Brain (organoid and tissue), 16 donors: ENCODE measurements at places on chromosomes 4 and X.

DNA sequence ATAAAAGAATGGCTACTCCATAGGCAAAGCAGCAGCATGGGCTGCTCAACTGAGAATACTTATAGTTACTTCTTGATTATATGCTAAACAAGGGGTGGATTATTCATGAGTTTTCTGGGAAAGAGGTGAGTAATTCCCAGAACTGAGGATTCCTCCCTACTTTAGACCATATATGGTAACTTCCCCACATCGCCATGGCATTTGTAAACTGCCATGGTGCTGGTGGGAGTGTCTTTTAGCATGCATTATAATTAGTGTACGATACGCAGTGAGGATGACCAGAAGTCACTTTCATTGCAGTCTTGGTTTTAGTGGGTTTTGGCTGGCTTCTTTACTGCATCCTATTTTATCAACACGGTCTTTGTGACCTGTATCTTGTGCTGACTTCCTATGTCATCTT, 141.5 kb downstream of the MAGEB17 start:
- no peak for DNase-seq

DNA sequence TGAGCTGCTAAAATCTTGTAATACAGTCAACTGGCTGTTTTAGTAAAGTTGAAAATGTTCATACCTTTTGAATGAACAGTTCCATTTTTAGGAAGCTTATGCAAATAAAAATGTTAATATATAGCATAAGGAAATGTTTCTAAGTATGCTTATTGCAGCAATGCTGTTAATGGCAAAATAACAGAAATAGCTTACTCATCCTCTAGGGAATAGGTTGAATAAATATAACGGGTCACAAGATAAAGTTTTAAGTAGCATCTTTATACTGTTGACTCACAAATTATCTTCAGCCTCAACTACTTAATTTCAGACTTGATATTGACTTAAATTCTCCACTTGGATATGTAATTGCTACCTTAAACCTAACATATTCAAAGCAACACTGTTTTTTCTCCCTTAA, 27.7 kb downstream of the HERC3 start:
- DNase-seq: no peak

DNA sequence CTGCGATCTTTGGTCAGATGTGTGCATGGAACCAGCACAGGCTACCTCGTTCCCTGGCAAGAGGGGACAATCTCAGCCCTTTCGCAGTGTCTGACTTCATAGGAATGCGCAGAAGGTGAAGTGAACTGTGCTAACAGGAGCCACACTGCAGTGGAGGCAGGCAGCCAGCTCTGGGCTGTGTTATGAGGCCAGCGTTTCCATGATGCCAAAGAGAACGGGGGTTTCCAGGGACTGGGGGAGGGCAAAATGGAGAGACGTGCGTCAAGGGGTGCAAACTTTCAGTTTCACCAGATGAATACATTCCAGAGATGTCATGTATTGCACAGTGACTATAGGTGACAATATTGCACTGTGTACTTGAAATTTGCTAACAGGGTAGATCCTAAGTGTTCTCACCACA, 30.4 kb downstream of the CLDN34 start:
- DNase-seq: no peak

GRCh38 chr4:926538-926937, 5.6 kb downstream of the GAK start:
- DNase-seq: no peak

- peak; percentile 28 for DNase-seq
Observed at GRCh38 chr4:125735102-125735501, 420.3 kb downstream of the FAT4 start.

GRCh38 chrX:152876931-152877840, 20.7 kb upstream of the ZNF185 start:
- no peak for DNase-seq

DNA sequence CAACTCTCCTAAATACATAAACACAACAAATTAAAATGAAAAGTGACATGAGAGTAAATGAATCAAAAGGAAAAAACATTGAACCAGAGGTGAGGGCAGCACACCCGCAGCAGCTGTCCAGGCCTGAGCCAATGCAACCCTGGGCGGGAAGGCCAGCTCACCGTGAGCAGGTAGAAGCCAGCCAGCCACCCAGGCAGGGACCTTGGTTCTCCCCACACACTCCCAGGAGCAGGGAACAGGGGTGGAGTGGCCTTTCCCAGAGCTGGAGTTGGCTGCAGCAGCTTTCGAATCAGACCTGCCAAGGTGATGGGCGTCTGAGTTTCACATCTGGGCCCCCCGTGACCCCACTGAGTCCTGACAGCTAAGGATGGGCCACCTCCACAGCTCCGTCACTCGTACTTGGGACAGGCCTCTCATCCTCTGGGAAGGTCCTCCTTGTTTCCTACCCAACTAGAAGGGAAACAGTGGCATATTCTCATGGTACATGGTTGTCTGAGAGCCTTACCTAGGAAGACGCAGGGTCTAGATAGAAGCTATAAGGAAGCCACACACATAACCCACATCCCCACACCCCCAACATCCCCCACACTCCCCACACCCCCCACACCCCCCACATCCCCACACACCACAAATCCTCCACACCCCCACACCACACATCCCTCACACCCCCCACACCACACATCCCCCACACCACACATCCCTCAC, 172.2 kb downstream of the DCLK2 start:
- no peak for DNase-seq

- DNase-seq: no peak
Observed at GRCh38 chr4:122334828-122335227, 44.0 kb upstream of the ADAD1 start.

GRCh38 chrX:149643496-149643895, 11.9 kb upstream of the TMEM185A start:
- no peak for DNase-seq

DNA sequence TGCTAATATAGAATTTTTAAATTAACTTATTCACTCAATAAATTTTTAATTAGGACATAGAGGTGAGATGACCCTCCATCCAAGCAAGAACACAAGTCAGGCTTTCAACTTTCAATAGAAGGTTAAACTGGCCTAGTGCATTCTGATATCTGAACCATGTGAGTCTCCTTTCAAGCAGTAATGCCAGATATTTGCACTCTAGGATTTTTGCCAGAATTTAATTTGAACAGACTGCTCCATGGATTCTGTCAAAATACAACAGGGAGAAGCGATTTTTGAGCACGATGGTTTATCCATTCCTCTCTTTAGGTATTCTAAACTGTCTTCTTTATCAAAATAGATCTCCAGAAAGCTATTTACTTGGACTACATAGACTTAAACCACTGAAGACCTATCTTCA, 72.0 kb upstream of the DCLK2 start:
- peak; percentile 62 for DNase-seq

DNA sequence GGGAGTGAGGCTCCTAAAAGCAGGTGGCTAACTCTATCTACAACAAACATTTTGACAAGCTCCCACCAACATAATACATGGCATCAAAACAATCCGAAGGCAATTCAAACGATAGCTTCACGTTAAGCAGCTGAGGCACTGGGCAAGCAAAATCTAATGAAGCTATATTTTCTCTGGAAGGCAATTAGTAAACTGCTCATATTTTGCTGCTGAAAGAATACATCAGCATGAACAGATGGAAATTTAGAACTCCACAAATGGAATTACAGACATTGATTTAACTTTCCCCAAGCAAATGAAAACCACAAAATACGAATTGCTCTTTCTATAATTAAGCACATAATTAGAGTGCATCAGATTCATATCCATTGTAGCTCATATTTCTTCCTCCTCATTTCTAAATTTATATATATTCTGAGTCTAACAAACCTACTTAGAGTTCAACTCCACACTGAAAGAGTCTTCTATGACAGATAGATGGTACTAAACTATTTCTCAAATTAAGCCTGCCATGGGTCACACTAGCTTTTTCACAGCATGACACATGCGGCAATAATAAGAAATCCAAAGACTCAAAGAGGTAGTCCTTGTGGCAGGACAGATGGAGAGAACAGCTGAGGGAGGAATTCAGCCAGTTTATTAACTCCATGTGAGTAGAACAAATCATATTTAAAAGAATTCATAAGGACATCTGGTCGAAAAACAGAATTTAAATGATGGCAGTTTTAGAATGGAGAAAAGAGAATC, 305.4 kb downstream of the MAPK10 start:
- DNase-seq: peak; percentile 80

- DNase-seq: no peak
Observed at GRCh38 chr4:30828264-30828926, 108.2 kb downstream of the PCDH7 start.

- peak; percentile 50 for DNase-seq
Observed at GRCh38 chrX:152915541-152916241, 17.8 kb downstream of the ZNF185 start.

DNA sequence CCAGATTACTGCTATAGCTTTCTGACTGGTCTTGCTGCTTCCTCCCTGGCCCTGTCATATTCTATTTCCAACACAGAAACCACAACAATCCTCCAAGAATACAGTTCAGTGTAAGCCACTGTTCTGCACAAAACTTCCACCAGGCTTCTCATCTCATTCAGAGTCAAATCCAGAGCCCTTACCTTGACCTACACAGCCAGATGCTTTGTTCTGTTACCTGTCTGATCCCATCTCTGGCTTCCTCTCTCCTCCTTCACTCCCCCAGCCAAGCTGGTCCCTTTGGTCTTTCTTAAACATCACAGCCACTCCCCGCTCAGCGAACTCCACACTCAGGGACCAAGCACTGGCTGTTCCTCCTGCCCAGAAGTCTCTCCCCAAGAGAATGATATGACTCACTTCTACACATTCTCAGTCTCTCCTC, 84.8 kb upstream of the BMP2K start:
- no peak for DNase-seq

- DNase-seq: no peak
Observed at GRCh38 chrX:119688911-119689321, 4.1 kb downstream of the SEPTIN6 start.

DNA sequence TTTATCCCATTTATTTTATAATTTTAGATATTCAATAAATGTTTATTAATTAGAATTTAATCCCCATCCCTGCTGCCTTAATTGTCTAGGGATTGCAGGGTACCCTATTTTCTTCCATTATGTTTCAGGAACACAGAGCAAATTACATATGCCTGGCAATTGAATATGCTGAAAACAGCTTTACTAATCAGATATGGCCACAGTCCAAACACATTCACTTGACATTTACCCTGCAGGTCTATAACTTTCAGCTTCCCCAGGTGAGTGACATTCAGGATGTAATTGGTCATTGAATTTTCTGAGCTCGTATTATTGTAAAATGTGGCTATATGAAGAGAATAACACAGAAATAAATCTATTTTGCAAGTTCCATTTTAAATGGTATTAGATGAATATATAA, 218.7 kb upstream of the NDST4 start:
- peak; percentile 3 for DNase-seq

DNA sequence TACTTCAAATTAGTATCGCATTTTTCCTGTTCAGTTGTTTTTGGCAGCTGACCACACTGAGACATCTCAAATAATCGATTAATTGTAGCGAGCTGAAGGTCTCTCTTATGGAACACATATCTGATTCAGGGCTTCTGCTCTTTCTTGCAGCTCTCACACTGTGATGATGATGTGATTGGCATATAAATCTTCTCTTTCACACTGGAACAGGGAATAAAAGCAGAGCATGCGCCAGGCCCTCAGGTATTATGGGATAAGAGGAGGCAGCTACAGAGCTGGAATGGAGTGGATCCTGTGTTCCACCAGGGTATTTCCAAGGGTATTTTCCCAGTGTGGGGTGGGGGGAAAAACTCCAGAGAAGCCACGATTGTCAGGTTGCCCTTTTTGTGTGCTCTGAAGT, 265.4 kb upstream of the CASK start:
- DNase-seq: peak; percentile 34

DNA sequence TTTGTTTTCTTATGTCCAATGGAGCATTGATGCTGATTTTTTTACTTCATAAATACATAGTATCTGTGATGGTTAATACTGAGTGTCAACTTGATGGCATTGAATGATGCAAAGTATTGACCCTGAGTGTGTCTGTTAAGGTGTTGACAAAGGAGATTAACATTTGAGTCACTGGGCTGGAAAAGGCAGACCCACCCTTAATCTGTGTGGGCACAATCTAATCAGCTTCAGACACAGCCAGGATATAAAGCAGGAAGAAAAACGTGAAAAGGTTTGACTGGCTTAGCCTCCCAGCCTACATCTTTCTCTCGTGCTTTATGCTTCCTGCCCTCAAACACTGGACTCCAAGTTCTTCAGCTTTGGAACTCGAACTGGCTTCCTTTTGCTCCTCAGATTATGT, 230.6 kb upstream of the SPRY1 start:
- DNase-seq: no peak
